ENCODE measurements at places on chromosomes 7 and 10.

DNA sequence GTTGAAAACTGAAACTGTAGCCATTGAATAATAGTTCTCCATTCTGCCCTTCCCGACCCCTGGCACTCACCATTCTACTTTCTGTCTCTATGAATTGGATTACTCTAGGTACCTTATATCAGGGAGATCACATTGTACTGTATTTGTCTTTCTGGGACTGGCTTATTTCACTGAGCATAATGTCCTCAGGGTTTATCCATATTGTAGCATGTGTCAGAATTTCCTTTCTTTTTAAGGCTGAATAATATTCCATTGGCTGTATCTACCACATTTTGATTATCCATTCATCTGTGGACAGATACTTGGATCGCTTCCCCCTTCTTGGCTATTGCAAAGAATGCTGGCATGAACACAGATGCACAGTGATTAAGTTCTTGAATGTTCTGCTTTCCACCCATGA, 107.4 kb downstream of the CDH23 start:
- no peak for DNase-seq

GRCh38 chr10:3141351-3142005, 31.1 kb downstream of the PITRM1 start:
- DNase-seq, result no peak

- DNase-seq, result peak; percentile 81
Observed at GRCh38 chr7:44264221-44264931, 61.0 kb downstream of the CAMK2B start.

DNA sequence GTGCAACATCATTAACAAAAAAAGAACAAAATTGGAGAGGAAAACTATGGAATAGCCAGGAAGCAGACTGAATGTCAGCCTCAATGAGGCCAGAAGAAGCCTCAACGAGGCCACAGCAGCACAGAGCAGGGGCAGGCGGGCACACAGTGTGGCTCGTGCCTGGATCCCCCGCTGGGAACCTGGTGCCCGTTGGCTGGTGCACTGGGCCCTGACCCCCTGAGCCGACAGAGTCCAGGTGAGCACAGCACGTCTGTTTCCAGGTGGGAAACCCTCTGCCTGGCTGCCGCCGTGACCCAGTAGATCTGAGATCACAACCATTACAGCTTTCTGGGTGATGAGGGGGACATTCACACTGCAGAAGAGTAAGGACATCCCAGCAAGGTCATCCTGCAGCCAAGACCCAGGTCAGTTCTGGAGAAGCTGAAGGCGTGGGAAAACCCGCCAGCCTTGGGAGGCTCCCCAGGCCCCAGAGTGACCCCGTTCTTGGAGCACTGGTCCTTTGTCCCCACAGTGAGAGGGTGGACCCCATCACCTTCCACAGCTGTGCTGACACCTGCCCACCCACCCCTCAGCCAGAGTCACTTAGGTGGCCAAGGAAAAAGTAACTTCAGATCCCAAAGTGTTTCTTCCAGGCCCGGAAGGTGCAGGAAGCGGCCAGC, 222.1 kb downstream of the ADARB2 start:
- DNase-seq, result no peak

DNA sequence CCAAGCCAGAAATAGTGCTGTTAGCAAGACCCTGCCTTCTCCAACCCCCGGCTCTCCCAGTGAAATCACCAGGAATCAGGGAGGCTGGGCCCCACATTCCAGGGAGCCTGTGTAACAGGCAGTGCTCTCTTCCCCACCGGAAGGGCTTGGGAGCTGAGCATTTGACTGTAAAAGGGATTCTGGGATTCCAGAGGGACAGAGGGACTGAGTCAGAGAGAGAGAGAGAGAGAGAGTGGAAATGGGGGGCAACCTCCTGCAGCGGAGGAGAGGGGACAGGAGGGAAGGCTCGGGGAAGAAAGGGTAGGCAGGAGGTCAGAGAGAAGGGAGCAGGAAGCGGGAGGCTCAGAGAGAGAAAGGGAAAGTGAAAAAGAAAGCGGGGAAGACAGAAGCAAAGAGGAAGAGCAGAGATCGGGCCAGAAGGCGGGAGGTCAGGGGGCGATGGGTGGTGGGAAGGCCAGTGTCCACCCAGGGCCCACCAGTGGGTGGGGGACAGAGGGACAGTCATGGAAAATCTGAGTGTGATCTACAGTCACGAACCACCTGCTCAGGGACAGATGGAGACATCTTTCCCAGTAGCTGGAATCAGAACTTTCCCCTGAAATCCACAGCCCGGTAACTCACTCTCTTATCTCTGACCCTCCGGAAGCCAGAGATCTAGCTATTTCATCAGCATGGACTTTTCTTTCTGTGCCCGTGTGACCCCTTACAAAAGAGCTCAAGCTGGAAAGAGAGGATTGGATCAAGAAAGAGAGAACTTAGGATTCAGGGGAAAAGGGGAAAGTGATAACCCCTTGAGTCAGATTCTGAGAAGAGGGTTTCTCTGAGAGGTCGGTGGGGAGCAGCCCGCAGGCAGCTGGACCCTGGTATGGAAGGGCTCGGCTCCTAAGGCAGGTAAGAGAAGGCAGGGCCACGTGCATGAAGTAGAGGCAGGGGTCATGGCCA, 4.6 kb upstream of the SERPINE1 start:
- DNase-seq, result no peak

- DNase-seq, result no peak
Observed at GRCh38 chr7:134804351-134804750, 24.9 kb downstream of the CALD1 start.

DNA sequence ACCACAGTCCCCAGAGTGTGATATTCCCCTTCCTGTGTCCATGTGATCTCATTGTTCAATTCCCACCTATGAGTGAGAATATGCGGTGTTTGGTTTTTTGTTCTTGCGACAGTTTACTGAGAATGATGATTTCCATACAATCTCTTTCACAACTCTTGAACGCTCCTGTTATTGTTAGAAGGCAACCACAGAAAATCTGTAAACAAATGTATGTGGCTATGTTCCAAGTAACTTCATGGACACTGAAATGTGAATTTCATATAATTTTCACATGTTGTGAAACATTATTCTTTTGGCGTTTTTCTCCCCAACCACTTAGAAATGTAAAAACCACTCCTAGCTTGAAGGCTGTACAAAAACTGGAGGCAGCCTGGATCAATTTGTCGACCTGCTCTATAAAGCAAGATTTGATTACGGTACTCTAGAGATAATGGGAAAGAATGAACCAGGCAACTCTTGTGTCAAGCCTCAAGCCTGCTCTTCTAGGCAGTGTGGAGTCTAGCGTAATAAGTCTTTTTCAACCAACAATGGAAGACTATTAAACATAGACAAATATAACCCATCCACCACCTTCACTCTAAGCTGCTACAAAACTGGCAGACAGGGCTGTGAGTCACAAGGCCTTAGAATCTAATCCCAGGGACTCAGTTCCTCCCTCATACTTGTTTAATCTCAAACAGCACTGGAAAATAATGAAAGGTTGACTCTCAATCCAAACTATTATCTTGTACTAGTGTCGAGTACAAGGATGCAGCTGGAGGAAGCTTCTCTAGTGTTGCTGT, 22.7 kb downstream of the ARL3 start:
- DNase-seq, result no peak

DNA sequence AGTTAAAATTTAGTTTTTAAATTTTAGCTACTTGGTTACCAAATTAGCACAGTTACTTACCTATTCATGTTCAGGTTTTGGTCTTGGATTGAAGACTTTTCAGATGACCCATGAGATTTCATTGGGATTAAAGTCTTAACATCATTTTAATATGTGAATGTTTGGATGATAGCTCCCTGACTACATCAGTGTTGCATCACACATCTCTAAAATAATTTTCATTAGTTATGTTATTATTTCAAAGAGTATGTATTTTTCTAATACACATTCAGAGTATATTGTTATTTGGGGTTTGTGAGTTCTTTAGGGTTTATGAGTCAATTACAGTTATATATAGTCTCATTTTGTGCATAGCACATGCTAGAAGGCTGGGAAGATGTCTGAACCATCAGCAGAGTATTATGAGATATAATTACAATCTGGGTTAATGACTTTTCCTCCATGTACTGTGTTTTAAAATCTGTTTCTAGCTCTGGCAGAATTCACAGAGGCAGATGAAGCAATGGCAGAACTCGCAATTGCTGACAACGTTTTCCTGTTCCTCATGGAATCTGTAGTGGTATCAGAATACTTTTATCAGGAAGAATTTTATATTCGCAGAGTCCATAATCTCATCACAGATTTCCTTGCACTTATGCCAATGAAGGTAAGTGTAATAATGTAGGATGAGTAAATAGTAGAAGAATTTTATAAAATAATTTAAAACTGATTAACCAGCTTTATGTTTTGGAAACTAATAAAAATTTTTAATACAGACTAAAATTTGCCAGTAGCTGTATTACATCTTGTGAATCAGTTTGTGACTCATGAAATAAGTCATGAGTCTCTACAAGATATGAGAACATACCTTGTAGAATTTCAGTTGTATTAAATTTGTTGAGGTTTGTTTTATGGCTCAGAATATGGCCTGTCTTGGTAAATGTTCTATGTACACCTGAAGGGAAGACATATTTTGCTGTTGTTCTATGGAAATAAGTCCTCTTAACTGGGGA, 26.9 kb downstream of the NUP205 start:
- no peak for DNase-seq

GRCh38 chr7:34776748-34777358, 118.8 kb downstream of the NPSR1 start:
- DNase-seq, result no peak

DNA sequence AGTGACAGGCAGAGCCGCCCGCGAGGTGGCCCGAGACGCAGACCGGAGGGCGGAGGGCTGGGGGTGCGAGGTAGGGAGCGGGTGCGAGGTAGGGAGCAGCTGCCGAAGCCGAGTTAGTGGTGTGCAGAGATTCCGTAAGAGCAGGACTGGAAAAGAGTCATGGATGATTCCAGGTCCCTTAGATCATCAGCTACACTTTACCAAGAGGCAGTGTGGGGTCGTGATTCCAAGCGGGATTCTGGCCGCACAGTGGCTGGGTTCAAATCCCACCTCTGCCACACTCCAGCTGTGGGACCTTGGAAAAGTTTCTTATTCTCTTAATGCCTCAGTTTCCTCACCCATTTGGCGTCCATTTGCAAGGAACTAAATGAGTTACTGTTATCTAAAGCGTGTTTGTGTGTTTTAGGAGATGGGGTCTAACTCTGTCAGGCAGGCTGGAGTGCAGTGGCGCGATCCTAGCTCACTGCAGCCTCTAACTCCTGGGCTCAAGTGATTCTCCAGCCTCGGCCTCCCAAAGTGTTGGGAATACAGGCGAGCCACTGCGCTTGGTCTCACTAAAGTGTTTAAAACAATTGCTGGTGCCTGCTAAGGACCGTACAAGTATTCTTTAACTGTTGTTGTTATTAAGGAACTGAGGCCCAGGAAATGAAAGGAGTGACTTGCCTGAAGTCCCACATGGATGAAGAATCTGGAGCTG, 1.1 kb downstream of the NDUFB2 start:
- DNase-seq, result no peak

DNA sequence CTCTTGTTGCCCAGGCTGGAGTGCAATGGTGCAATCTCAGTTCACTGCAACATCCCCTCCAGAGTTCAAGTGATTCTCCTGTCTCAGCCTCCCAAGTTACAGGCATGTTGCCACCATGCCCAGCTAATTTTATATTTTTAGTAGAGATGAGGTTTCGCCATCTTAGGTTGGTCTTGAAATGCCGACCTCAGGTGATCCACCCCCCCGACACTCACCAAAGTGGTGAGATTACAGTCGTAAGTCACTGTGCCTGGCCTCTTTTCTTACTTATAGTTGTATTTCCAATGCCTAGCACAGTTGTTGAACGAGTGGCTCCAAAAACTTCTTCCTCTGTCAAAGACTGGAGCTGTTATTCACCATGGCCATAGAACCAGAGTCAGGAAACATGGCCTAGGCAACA, 6.7 kb downstream of the RNF216 start:
- DNase-seq, result no peak

DNA sequence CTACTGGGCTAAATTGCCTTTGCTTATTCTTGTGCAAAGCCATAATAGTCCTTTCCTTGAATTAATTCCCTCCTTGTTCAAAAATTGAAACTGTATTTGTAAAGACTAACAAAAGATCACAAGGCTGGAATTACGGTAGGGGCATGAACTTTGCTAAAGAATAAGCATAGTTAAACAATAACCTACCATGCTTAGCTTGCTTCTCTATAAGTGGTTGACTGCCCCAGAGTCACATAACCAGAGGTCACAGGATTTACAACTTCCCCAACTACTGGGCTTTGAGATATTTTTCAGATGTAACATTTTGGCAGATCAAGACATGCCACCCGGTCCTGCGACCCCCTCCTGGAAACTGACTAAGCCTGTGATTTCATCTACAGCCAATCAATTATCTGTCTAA, 181.4 kb downstream of the GPAM start:
- no peak for DNase-seq

GRCh38 chr7:11698384-11698871, 133.6 kb downstream of the THSD7A start:
- DNase-seq, result no peak

DNA sequence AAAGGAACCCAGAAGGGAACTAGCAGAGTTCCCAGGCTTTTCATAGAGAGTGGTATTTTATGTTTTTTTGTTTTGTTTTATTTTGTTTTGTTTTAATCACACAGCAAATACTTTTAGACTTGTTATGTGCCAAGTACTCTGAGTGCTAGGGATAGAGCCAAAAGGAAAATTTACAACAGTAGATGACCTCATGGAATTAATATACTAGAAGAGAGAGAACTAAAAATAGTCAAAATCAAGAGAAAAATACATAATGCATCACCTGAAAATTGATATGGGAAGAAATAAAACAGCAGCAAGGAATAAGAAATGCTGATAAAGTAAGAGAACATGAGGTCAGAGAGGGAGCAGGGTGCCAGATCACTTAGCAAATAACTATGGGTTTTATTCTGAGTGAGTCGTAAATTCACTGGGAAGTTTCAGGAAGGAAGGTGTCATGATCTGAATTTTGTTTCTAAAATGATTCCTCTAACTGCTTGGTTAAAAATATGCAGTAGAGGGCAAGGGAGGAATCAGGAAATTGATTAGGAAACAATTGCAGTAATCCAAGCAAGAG, 351.0 kb downstream of the ANKRD7 start:
- DNase-seq, result no peak

DNA sequence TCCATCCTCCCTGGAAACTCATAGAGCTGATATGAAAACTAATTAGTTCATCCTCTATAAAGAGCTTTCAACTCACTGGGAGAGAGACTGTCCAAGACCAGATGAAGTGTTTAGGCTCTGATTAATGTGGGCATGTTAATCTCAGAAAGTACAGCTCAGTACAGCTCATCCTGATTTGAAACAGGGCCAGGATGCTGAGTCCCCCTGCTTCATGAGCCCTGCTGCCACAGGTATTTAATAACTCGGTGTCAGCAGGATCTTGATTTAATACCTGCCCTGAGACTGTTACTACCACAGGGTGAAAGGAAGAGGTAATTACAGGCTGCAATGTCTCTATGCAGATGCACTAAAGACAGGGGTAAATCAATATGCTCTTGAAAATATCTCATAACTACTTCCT, 10.8 kb downstream of the LMOD2 start:
- DNase-seq, result no peak

GRCh38 chr10:79060641-79061255, 8.0 kb upstream of the ZMIZ1 start:
- DNase-seq, result no peak

- no peak for DNase-seq
Observed at GRCh38 chr7:94298943-94299342, 95.8 kb upstream of the COL1A2 start.

- no peak for DNase-seq
Observed at GRCh38 chr10:28677888-28678686, 766 bp downstream of the BAMBI start.
